ENCODE measurements at places on chromosomes 16 and 17. TPM values are rescaled to one million over a fixed set of nuclear protein-coding genes. Genes with fewer than 3 reads are reported as not detected.

TERB1 gene
- total RNA-seq, result 0.41 TPM

DNA sequence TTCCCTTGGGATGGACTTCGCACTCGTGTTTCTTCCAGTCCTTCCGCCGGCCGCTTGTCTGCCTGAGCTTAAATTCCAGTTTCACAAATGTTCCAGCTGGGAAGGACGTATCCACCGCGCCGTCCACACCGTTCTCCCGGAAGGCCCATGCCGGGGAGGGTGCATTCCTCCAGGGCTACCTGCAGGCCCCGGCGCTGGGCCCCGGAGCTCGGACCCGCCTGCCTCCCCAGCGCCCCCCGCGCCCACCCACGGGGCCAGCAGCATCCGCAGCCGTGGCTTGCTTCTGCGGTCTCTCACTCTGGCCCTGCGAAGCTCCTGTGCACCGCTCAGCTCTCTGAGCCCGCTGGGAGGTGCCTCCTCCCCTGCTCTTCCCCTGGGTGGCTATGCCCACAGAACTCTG, 2084.1 kb downstream of the TP53TG3F start:
- DNase-seq, result no peak

HSD17B2 gene
- total RNA-seq, result 3.4 TPM

DNA sequence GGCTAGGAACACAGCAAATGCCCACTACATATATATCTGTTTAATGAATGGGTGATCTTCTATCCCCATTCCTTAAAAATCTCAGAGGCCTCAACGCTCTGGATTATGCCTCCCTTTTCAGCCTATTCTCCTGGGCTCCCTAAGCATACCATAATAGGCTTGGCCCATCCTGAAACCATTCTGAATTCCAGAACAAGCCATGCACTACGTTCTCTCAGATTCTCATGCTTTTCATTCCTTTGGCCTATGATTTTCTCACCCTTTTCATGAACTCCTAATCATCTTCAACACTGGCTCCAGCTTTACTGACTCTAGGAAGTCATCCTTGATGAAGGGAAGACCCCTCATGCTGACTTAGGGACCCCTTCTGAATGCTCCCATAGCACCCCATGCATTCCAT, 71.1 kb downstream of the RPGRIP1L start:
- DNase-seq, result no peak

METTL9 gene
- 164 TPM for total RNA-seq

- DNase-seq, result no peak
Measured at GRCh38 chr17:29442451-29442850, 52.3 kb downstream of the TAOK1 start.

DNA sequence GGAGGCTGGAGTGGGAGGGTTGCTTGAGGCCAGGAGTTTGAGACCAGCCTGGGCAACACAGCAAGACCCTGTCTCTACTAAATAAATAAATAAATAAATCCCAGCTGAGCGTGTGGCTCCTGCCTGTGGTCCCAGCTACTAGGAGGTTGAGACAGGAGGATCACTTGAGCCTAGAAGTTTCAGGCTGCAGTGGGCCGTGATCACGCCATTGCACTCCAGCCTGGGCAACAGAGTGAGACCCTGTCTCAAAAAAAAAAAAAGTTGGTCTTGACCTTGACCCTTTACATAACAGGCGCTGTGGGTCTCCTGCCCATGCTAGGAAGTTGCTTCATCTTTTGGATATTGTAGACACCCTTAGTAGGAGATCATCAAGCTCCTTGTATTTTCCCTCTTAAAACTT, 11.4 kb downstream of the ACSF2 start:
- DNase-seq, result no peak

DNA sequence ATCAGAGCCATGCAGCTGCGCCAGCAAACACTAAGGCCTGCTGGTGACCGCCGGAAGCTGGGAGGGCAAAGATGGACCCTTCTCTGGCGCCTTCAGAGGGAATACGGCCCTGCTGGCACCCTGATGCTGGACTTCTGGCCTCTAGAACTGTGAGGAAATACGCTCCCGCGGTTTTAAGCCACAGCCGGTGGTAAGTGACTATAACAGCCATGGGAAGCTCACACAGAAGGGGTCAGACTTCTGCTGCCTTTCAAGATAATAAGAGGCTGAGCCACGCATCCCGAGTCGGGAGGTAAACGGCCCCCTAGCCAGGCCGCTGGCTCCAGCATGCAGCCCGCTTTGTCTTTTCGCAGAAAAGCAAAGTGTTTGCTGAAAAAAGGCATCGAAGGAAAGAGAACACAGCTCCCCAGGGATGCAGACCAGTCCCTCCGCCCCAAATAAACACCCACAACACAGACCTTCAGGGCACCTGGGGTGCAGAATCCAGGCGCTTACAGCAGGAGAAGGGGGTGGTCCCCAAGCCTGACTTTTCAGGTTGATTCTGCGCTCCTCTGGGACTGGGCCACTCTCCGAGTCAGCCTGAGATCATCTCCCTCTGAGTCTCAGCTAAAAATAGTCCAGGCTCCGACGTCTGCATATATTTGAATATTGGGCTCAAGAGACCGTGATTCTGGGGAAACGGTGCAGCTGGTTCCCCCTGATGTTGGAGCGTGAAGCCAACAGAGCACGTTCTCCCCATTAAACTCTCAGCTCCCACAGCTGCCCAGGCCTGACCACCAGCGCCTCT, 89.7 kb downstream of the MGAT5B start:
- DNase-seq, result no peak

HAS3 gene
- total RNA-seq, result 2.3 TPM

DNA sequence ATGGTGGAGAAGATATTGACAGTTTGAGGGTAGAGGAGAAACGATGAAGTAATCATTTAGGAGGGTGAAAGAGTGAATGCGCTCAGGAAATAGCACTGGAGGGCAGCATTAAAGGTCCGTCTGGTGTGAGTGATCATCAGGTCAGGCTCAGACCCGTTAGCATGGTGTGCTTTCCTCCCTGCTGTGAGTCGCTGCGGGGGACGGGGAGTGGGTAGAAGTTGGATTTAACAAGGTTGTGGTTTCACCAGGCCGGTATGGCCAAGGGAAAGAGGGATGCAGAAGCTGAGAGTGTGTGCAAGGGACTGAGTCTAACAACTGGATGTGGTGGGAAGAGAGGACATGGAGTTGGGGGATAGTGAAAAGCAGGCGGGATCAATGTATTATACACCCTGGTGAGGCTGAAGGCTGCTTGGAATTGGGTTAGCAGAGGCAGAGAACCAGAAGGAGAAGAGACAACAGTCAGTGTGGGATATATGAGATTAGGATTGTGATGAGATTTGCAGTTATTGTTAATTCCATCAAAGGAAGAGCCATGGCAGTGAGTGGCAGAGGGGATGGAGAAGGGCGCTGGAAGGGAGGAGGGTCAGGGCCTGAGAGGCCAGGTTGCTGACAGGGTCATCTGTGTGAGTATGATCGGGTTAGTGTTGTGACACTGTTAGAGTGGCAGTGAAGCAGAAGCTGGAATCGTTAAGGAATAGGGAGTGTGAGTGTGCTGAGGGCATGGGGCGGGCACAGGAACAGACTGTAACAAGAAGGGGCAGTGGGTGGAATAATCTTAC, 59.0 kb upstream of the TBX2 start:
- DNase-seq, result no peak

GRCh38 chr17:4263282-4264215, at the start of gene ANKFY1:
TSS of gene ANKFY1 (minus strand) at chr17:4263979. CDS start at chr17:4263941, 38 bp downstream.
- peak; percentile 99 for DNase-seq

- no peak for DNase-seq
Measured at GRCh38 chr16:72357910-72358309, 186.0 kb upstream of the PMFBP1 start.

- no peak for DNase-seq
Measured at GRCh38 chr16:3857189-3858043, 23.1 kb downstream of the CREBBP start.

DNA sequence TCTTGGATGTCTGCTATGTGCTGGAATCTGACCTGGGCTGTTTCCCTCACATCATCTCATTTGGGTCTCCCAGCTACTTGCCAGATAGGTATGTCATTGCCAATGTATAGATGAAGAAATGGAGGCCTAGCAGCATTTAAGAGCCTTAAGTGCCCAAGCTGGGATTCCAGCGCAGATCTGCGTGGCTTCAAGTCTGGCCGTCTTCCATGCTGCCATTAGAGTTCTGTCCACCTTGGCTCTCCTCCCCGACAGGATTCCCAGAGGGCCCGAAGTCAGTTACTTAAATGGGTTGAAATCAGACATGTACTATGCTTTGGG, 33.0 kb upstream of the CCR7 start:
- no peak for DNase-seq

DNA sequence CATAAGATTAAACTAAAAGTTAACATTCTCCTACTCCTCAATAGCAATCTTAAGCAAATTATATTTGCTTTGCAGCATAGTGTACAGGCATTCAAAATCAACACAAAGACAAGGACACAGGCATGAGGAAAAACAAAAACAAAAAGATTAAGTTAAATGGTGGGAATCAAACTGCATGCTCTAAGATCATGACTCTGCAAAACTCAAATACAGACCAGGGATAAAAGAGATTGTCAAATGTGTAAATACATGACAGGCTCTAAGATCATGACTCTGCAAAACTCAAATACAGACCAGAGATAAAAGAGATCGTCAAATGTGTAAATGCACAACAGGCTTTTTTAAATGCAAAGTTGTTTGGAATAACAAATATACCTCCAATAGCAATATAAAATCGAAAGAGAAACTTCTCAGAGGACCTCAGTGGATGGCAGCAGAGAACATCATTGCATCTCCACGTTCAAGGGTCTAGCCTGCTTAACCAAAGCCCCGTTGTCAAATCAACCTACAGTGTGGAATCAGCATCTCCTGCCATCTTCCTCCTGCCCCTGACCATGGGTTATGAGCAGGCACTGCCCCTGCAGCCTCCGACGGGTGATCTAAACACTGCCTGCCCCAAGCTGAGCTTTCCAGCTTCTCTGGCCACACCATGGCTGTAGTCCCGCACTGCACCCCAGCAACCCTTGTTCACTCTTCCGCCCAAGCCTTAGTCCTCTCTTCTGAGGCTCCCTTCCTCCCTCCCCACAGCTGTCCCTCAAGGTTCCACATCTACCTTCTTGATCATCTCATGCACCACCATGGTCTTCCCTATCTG, 446.1 kb downstream of the SOX9 start:
- no peak for DNase-seq

DNA sequence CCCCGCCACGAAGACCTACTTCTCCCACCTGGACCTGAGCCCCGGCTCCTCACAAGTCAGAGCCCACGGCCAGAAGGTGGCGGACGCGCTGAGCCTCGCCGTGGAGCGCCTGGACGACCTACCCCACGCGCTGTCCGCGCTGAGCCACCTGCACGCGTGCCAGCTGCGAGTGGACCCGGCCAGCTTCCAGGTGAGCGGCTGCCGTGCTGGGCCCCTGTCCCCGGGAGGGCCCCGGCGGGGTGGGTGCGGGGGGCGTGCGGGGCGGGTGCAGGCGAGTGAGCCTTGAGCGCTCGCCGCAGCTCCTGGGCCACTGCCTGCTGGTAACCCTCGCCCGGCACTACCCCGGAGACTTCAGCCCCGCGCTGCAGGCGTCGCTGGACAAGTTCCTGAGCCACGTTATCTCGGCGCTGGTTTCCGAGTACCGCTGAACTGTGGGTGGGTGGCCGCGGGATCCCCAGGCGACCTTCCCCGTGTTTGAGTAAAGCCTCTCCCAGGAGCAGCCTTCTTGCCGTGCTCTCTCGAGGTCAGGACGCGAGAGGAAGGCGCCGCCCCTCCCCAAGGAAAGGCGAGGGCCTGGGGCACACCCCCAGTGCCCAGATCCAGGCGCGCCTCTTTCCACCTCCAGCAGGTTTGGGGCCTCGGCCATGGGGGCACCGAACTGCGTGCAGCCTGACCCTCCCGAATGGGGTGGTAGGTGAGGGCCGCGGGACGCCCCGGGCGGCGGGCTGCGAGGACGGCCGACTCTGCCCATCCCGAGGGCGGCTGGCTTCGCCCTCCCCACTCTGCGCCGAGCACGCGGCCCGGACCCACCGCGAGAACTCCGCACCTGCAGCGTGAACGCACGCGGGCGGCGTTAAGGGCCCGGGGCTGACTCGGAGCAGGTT, 664 bp downstream of the HBQ1 start:
- DNase-seq, result peak; percentile 79

- DNase-seq, result peak; percentile 28
Measured at GRCh38 chr17:51354936-51355335, 94.6 kb downstream of the UTP18 start.

DNA sequence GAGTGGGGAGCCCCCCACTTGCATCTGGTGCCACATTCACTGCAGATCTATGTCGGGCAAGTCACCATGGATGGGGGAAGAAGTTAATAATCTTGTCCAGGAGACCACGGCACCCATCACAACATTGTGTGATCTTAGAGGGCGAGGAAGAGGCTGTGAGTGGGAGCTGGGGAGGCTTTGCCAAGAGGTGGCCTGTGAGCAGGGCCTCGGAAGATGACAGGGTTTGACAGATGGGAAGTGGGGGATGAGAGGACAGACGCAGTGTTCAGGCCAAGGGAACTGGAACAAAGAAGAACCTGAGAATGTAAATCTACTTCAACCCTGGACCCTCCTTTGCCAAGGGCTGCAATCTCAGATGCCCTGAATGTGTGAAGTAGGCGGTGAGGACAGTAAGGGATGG, 12.4 kb downstream of the ACE start:
- DNase-seq, result no peak

- peak; percentile 73 for DNase-seq
Measured at GRCh38 chr17:80594431-80595269, 50.0 kb downstream of the RPTOR start.

GRCh38 chr17:32102172-32102571, 40.1 kb upstream of the RHOT1 start:
- no peak for DNase-seq

- DNase-seq, result no peak
Measured at GRCh38 chr16:86899757-86900156, 321.4 kb downstream of the FOXL1 start.

GRCh38 chr16:84928679-84929420, 82.5 kb downstream of the ZDHHC7 start:
- DNase-seq, result no peak

- peak; percentile 7 for DNase-seq
Measured at GRCh38 chr17:30344283-30345088, 10.6 kb upstream of the TMIGD1 start.

DNA sequence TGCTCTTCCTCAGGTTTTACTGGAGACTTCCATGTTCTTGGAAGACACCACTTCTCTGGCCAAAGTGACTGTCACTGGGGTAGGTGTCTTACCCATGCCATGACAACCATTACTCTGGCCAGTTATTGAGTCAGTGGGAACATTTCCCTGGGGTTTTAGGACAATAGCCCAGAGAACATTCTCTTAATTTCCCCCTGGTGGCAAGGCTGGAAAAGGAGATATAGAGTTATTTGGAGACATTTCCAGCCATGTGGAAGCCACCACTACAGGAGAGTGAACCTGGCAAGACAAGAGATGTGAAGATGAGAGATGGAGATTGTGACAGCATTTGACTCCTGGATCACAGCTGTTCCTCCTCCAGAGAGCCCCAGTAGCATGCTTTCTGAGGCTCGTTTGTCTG, 106.2 kb downstream of the CDK5R1 start:
- DNase-seq, result no peak

- DNase-seq, result peak; percentile 64
Measured at GRCh38 chr17:29149431-29150064, 30.6 kb downstream of the MYO18A start.

DNA sequence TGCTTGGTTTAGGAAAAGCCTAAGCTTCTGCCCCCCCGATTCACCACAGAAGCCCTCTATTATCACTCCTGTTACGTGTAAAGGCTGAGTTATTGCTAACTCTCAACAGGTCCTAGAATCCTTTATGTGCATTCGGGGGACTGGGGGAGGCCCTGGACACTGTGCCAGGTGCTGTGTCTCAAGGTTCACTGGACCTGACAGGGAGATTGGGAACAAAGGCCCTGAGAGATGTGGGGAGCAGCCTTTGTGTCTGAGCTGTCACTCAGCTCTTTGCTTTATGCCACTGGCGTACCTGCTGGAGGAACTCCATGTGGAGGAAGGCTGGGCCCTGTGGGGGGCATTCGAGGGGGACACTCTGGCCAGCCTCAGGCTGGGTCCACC, 65.9 kb downstream of the METRNL start:
- no peak for DNase-seq

C17orf50 gene
- not detected for total RNA-seq

C17orf67 gene
- 1.0 TPM for total RNA-seq
